ENCODE measurements at places on chromosomes 2 and 18. TPM values are rescaled to one million over a fixed set of nuclear protein-coding genes. Genes with fewer than 3 reads are reported as not detected.

DNA sequence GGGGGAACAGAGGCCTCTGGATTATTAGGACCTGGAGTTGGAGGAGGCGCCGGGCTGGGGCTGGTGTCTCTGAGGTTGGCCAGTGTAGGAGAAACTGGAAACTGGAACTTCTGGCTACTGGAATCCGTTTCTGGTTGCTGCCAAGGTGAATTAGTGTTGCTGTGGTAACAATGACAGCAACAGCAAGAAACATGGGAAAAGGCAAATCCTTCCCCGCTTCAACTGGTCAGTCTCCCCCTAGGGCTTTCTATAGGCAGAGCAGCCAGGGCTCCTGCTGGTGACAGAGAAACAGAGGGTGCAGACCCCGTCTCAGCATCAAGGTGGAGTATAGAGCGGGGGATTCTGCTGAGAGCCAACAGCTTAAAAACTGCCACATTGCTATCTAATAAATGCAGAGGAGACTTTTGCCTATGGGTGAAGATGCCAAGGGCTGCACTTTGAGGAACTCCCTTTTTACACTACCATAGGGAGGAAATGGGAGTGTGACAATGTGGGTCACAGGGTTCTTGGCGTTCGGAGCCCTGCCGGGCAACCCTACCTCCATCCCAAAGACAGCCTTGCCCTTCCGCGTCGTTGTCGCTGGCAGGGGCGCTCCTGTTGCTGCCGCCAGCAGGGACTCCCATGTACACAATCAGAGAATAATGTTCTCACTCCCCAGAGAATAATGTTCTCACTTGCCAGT, 81.4 kb upstream of the CABLES1 start:
- no peaks in the 10 kb centered on the region for H3K27me3 ChIP-seq
- peaks cover 2% of the 10 kb centered on the region for H3K4me1 ChIP-seq
- no peak overlapping the region for H3K4me3 ChIP-seq
- H3K27ac ChIP-seq = no peak overlapping the region
- H3K36me3 ChIP-seq = no peaks in the 10 kb centered on the region

GRCh38 chr2:230893841-230894781, 29.4 kb downstream of the ITM2C start:
- H3K4me3 ChIP-seq = no peak overlapping the region
- peak; percentile 37 for DNase-seq
- H3K36me3 ChIP-seq = no peaks in the 10 kb centered on the region

- DNase-seq = peak; percentile 2
- H3K4me1 ChIP-seq = no peaks in the 10 kb centered on the region
- no peak overlapping the region for H3K27ac ChIP-seq
- no peaks in the 10 kb centered on the region for H3K36me3 ChIP-seq
- H3K27me3 ChIP-seq = peaks cover 4% of the 10 kb centered on the region
Observed at GRCh38 chr2:46067501-46068305, 229.5 kb upstream of the EPAS1 start.

- H3K27ac ChIP-seq = no peak overlapping the region
- no peaks in the 10 kb centered on the region for H3K27me3 ChIP-seq
- no peaks in the 10 kb centered on the region for H3K36me3 ChIP-seq
- no peak for DNase-seq
- H3K4me3 ChIP-seq = no peak overlapping the region
Observed at GRCh38 chr2:39996653-39997080, 217.6 kb upstream of the THUMPD2 start.

DNA sequence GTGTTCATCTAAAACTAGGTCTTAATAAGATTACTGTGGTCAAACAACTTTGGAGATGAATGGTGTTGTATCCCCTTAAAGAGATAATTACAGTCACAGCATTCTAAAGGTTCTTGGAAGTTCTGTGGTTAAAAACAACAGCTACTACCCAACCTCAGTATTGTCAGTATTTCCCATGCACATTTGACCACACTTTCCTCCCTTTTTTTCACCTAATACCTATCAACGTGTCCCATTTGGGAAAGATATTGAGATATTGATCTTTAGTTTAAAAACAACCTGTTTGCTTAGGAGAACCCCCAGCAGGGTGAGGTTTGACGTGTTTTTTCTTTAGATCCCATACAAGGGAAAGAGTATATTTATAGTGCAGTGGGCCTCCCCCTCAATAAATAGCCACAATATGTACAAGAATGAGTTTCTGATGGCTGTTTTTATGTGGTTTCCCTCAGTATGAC, 65.6 kb downstream of the WDR7 start:
- H3K4me3 ChIP-seq = no peak overlapping the region
- H3K27me3 ChIP-seq = no peaks in the 10 kb centered on the region
- H3K4me1 ChIP-seq = peaks cover 9% of the 10 kb centered on the region
- no peaks in the 10 kb centered on the region for H3K36me3 ChIP-seq

DNA sequence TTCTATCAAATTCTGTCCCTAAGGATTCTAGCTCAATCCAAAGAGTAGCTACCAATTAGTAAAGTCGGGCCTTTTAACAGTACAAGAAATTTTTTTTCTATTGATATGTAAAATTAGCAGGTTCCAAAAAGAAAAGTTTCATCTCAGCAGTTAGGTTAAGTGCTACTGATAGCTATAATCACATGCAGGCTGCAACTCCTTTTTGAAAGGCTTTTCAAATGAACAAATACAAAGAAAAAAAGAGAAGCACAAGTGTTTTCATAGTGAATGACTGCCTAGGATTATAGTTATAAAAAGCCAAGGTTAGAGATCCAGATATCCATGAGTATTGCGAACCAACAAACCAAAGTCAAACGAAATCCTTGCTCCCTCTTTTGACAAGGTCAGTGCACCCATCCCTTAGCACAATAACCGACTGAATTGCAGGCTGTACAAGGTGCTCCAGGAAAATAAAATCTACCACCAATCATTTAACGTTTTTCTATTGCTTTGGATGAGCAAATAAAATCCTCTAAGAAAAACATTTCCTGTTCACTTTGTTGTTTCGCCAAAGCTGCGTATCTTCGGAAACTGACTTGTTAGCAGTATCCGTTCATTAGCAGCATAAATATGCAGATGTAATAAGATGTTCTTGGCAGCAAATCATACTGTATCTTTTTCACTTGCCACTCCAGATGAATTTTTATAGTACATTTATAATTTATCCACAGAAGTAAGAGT, 100.2 kb downstream of the SRBD1 start:
- no peaks in the 10 kb centered on the region for H3K36me3 ChIP-seq
- H3K4me3 ChIP-seq = no peak overlapping the region
- no peak overlapping the region for H3K27ac ChIP-seq
- DNase-seq = no peak
- H3K27me3 ChIP-seq = no peaks in the 10 kb centered on the region
- no peaks in the 10 kb centered on the region for H3K4me1 ChIP-seq

TGIF1 gene
- total RNA-seq = 438 TPM

WDR7 gene
- total RNA-seq = 17.0 TPM

DNA sequence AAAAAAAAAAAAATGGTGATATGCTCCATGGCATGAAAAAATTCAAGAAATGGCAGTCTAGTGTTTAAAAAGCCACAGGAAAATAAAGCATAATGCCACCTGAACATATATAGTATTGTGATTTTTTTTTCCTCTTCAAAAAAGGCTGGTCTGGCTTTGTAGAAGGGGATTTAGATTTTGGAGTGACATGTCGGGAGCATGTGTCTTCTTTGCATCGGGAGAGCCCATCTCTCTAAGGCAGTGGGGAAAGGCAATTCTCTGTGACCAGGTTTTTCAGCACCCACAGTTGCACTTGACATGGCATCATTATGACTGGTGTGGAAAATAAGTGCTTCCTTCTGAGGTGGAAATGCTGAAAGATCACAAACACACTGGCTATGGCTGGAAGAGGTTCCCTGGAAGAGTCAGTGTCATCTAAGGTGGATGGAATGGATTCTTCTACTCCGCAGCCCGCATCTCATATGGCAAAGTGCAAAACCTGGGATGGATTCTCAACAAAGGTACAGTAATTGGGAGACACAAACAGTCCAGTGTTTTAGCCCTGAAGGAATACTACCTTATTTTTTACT, 172.5 kb downstream of the AGAP1 start:
- H3K36me3 ChIP-seq = no peaks in the 10 kb centered on the region
- peaks cover 4% of the 10 kb centered on the region for H3K4me1 ChIP-seq
- DNase-seq = peak; percentile 81
- H3K27ac ChIP-seq = peak overlapping the region; percentile 55
